ENCODE measurements at places on chromosomes 12 and 14.

DNA sequence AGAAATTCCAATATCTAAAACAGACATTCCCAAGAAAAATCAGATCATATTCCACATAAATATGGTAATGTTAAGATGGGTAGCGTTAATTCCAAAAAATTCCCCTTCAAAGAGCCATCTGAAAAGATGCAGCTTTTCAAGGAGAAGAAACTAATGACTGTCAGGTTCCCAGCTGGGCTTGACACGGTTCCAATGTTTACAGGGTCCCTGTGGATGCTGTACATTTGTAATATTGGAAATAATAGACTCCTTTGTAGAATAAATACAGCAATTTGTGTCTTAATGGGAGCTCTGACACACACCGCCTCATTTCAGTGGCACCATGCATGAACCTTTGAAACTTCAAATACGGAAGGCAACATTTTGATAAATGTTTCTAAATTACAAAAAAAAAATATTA, 140.6 kb downstream of the ITPR2 start:
- DNase-seq = no peak

DNA sequence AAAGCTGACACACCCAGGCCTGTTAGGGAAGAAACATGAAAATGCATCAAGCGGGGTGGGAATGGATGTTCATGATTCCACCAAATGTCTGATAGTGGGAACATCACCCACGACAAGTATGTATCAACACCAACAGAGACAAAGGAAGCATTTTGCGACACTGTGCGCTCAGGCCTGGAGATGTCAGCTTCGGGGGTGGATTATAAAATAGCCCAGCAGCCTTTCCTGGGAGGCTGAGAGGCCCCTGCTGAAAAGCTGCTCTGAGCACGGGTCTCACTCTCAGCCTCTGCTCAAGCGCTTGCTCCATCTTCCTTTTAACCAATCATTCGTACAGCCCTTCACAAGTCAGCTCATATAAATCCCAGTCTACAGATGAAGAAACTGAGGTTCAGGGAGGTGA, 213.5 kb downstream of the BCL11B start:
- no peak for DNase-seq

DNA sequence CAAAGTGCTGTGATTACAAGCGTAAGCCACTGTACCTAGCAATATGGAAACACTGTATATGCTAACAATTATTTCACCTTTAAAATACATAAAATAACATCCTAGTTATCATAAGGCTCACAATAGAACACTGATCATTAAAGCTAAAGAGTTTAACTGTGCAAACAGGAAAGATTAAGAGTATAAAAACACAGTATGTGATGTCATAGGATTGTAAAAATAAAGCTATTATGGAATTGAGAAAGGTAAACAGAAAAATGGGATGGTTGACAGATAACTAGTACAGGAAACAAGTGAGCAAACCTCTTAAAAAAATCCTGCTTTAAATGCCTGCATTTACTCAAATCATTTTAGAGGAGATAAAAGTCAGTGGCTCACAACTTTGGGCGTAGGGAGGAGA, 10.8 kb upstream of the IPO8 start:
- no peak for DNase-seq

DNA sequence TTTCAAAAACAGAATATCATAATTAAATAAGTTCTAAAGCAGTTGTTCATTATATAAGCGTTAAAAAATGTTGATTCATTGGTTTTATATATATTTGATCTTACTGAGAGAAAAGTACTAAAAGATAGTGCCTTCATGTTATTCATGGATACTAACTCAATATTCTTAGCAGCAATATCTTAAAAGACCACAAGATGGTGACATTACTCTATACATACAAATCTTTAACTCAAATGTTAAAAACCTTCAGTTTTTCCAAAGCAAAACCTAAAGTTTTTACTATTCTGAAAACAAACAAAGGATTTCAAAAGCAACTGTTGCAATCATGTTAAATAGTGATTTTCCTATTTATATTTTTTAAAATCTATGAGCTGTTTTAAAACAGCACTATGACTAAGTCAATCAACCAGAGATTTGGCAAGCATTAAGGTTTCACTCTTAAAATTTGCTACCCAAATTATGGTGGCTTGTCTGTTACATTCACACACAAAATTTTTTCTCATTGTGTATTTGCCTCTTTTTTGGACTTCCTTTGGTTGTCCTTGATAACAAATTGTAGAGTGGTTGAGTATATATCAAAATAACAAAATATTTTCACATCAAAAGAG, 50.1 kb upstream of the RERGL start:
- DNase-seq = no peak

DNA sequence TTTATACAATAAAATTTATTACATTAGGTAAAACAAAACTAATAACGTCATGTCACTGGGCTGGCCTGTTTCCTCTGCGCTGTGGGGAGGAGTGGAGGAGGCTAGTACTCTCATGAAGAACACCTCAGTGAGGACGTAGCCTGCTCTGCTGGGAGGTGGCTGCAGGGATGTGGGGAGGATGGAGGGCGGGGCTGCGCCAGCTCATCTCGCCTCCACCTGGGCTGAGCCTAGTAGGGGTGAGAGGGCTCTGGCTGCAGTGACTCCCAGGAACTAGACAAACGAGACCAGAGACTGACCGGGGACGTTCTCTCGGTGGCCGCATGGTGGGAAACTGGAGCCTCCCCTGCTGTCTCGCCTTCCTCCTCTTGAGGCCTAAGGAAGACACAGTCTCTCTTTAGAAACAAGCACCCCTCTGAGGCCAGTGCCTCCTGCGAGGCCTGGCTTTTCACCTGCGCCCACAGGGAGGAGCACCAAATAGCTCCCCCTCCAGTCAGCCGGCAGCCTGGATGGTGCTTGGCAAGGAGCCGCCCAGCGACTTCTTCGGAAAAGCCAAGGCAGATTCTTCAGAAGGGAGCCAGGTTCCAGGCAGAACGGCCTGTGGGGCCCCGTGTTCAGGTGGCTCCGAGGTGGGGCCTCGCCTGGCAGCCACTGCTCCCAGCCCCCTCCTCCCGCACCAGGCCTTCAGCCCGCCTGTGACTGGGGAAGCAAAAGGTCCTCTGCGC, 62.4 kb downstream of the PLEKHG3 start:
- DNase-seq = no peak

- DNase-seq = no peak
Measured at GRCh38 chr12:101045486-101046464, 164.3 kb downstream of the SLC5A8 start.

GRCh38 chr14:44701563-44702263, 194.6 kb upstream of the FSCB start:
- DNase-seq = no peak

GRCh38 chr14:26856876-26857518, 259.2 kb upstream of the NOVA1 start:
- no peak for DNase-seq

- no peak for DNase-seq
Measured at GRCh38 chr12:130420071-130420470, 82.4 kb downstream of the PIWIL1 start.

- DNase-seq = no peak
Measured at GRCh38 chr14:95363468-95363954, 43.8 kb upstream of the CLMN start.

- no peak for DNase-seq
Measured at GRCh38 chr12:29145372-29146170, 3.5 kb upstream of the FAR2 start.

DNA sequence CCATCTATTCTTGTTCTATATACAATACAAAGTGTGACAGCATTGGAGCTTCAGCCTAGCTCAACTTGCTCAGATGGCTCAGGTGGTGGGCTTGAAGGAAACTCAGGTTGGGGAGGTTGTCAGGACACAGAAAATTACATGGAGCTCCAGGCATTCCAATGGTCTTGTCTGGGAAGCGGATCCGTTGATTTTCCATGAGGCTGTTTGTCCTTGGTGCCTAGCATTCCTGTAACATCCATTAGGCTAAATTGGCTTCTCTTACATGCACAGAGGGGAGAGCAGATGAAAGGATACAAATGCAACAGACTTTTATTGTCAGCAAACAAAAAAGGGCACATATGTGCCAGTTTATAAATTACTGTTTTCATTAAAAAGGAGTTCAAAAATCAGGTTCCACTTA, 75.5 kb upstream of the OTX2 start:
- no peak for DNase-seq

DNA sequence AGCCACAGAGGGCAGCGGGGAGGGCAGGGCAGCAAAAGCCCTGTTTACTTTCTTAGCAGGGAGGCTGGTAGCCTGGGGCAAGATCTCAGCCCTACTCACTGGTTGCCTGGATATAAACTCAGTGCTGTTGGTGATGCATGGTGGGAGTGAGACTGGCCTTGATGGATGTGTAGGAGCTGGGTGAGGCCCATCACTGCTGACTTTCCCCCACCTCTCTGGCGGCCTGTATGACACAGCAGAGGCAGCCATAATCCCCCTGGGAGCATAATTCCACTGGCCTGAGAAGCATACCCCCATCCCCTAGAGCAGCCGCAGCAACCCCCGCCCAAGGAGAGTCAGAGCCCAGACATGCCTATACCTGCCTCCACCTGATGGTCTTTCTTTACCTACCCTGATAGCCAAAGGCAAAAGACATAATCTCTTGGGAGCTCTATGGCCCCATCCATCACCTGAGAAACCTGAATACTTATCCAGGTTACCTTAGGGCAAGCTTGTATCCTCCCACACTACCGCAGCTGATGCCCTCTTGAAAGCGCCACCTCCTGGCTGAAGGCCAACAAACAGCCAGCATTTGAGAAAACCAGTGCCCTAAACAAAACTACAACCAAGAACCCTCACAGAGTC, 59.3 kb downstream of the DNAI7 start:
- DNase-seq = no peak

DNA sequence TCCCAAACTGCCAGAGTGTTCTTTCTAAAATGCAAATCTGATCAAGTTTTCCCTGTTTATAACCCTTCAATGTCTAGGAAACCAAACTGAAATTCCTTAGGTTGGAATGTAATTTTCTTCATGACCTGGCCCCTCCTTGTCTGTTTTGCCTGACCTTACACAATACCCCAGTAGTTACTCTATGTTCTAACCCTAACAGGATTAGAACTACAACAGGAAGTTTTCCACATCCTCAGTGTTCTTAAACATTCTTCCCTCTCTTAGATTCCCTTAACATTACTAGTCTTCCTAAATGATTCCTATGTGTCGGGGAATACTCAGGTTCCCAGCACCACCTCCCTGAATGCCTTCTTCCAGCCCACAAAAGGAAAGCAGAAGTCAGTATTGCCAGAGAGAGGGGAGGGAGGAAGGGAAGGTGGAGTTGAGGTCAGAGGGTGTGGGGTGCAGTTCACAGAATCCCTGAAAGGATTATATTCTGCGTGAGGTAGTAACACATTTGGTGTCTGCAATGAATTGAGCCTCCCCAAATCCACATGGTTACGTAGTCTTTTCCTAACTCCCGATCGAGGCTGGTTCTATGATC, 72.6 kb downstream of the BBS10 start:
- DNase-seq = no peak

GRCh38 chr12:22624548-22624869, 462 bp upstream of the ETNK1 start:
- no peak for DNase-seq

DNA sequence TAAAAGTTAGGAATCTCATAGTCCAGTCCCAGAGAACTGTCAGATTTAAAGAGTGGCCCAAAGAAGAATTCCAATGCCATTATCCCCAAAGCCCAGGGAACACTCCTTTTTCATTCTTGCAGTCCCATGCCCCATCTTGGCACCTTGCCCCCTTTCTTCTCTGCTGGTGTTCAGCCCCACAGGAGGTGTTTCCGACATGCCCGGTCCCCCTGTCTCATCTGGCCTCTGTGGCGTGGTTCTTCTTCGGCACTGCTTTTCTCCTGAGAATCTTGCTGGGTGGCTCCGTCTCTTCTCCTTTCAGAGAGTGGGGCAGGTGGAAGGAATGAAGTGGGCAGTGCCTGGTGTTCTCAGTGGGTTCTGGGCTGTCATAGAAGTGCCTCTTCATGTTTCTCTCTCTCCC, 64.7 kb downstream of the VCPKMT start:
- DNase-seq = no peak

GRCh38 chr14:78451319-78451695, 281.1 kb downstream of the NRXN3 start:
- no peak for DNase-seq

DNA sequence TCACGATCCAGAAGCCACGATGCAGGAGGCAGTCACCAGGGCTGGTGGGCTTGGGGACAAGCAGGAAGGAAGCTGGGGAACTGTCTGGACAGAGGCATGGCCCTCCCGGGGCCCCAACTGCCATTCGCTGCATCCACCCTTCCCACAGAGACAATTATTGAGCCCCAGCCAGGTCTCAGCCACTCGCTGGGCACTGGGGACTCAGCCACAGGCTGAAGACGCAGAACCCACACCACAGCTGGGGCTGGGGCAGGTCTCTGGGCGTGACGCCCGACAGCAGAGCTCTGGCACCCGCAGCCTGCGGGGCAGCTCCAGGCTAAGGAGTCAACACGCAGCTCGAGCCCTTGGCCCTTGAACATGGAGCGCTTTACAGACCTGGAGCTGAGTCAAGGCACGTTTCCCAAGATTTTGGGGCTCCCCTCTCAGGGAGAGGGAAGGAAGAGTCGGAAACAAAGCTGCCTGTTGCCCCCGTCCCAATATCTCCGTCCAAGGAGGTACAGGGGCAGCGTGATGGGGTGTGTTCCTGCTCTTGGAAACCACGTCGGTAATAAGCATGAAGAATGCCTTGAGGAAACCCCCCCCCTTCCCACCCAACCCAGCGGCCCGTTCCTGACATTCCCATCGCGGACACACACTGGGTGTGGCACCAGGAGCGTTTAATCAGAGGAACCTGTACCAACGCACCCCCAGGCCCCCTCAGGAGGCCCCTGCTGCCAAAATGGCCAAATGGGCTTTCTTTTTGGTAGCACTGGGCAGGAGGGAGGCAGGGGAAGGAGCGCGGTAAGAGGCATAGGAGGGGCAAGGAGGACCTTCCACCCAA, 6.7 kb downstream of the RIMBP2 start:
- no peak for DNase-seq

DNA sequence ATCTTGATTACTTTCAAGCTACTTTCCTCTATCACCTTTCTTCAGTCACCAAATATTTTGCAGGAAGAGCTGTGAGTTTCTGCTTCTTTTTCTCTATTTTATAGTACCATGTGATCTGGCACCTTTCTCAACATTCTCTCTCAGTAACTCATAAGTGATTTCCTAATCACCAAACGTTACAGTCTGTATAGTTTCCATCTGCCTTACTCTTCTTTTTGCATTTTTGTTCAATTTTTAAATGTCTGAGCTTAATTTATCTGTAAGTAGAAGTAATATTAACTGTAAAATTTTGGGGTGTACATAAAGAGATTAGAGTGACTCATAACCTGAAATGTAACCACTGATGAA, 422.1 kb upstream of the SYT1 start:
- no peak for DNase-seq

DNA sequence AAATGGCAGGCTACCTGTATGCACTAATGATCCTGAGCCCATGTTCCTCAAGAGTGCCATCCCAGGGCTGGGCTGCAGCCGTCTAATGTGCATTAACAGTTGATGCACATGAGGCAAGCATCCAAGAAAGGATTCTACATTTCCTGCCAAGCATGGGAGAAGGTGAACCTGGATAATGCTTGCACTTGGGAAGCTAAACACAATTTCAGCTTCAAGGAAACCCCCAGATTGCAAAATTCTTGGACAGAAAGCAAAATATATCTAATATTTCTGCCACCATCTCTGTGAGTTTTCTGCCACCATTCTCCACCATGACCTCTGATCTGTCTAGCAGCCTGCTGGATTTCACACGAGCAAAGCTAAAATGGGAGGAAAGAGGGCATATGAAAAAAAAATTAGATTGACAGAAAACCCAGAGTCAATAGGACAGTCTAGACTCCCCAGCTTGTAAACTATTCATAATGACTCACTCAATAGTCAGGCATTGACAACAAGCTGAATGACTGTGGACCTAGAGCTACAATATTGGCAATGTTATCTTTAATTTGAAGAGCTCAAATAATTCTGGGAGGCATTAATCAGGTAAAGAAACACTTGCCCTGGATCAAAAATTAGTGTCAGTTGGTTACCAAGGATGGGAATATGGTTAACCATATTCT, 91.9 kb upstream of the BCL2L14 start:
- no peak for DNase-seq
